ENCODE measurements at places on chromosomes 2 and 18. TPM values are rescaled to one million over a fixed set of nuclear protein-coding genes. Genes with fewer than 3 reads are reported as not detected.

GALR1 gene
- not detected for total RNA-seq

- no peak for DNase-seq
Observed at GRCh38 chr2:39506215-39506614, 69.1 kb upstream of the MAP4K3 start.

- DNase-seq: peak; percentile 84
Observed at GRCh38 chr2:17506736-17507616, 11.3 kb downstream of the RAD51AP2 start.

GRCh38 chr2:118473241-118473640, 374.2 kb downstream of the EN1 start:
- DNase-seq: no peak

DNA sequence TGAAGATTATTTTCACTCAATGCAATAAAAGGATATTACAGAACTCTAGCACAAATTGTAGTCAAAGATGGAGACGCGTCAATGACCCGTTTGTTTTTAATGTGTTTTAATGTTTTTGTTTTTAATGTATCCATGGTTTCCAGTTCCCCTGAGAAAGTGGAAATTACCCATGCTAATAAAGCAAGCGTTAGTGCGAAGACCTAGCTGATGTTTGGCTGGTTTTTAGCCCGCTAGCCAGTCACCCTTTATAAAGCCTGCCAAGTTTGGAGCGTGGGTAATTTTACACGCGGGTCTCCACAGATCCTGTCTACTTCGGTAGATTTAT, 430 bp upstream of the CHMP1B start:
- no peak for DNase-seq

Data from HT1080 (cell line).